Right lobe of liver (tissue), 6 donors: ENCODE measurements at places on chromosomes 5 and 9. TPM values are rescaled to one million over a fixed set of nuclear protein-coding genes. Genes with fewer than 3 reads are reported as not detected.

DPP7 gene
- 63.9 TPM for total RNA-seq

ZNF462 gene
- total RNA-seq = 0.93 TPM

KIF3A gene
- 1.6 TPM for total RNA-seq

GPR150 gene
- total RNA-seq = 0.31 TPM

HTR1A gene
- total RNA-seq = not detected

HSD17B3 gene
- total RNA-seq = 1.8 TPM

DNA sequence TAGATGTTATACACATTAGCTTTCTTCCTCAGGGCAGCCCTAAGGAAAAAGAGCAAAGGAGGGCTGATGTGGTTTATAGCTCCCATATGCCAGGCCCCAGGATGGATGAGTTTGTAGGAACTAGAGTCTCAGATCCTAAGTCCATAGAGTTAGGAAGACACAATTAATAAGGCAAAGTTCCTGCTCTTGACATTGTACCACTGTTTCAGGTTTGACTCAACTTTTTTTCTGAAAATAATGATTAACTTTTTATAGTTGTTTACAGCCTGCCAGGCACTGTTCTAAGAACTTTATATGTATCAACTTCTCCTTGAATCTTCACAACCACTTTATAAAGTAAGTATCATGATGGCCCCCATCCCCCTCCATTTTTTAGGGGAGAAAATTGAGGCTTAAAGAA lies 339.5 kb downstream of the PDE4D start:
- H3K36me3 ChIP-seq = no peaks in the 10 kb centered on the region
- H3K4me3 ChIP-seq = no peak overlapping the region
- DNase-seq = no peak
- peaks cover 11% of the 10 kb centered on the region for H3K4me1 ChIP-seq
- H3K27me3 ChIP-seq = no peaks in the 10 kb centered on the region

DNA sequence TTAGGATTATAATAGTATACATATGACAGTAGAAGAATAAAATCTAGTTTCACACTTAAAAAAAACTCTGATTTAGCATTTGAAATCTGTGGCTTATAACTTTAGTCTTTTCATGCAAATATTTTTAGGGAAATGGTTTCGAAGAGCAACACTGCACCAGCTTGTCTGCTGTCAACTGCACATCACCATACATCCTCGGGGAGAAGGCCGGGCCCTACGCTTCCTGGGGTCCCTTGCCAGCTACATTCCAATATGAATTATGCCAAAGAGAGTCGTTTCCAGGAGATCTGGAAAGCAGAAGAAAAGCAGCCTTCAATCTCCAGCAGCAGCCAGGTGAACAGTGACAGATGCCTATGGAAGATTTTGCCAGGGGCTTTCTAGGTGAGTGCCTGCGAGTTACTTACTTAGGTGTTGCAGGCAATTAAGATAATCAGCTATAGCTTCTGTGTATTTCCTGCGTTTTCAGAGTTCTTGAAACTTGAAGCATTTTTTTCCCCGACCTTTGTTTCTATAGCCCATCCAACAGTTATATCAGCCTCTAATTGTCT lies 166.8 kb downstream of the TRPM3 start:
- no peak overlapping the region for H3K4me3 ChIP-seq
- no peak overlapping the region for H3K27ac ChIP-seq
- DNase-seq = no peak

DNA sequence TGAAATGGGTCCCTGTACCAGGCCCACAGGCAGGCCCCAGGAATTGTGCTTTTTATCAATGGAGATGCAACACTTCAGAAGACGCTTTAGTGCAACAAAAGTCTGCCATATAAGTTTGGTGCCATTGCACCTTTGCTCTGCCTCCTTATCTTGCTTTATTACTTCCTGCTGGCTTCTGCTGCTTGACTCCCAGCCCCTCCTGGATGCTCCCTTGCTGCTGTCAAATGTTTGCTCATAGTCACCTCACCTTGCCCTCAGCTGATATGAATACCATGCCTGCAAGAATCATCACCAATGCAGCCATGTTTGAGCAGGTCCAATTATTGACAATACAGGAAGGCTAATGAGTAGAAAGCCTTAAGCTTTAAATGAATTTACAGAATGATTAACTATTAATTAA lies 25.4 kb downstream of the MEGF10 start:
- H3K27ac ChIP-seq = no peak overlapping the region
- H3K36me3 ChIP-seq = no peaks in the 10 kb centered on the region

GRCh38 chr9:18362901-18363685 lies 110.9 kb upstream of the ADAMTSL1 start:
- no peak overlapping the region for H3K27ac ChIP-seq
- no peaks in the 10 kb centered on the region for H3K4me1 ChIP-seq
- H3K36me3 ChIP-seq = no peaks in the 10 kb centered on the region
- H3K4me3 ChIP-seq = no peak overlapping the region
- DNase-seq = no peak

- H3K36me3 ChIP-seq = no peaks in the 10 kb centered on the region
- H3K4me3 ChIP-seq = no peak overlapping the region
- no peaks in the 10 kb centered on the region for H3K27me3 ChIP-seq
- no peak for DNase-seq
- H3K27ac ChIP-seq = no peak overlapping the region
Observed at GRCh38 chr5:10351919-10352318, 1.6 kb upstream of the MARCHF6 start.

DNA sequence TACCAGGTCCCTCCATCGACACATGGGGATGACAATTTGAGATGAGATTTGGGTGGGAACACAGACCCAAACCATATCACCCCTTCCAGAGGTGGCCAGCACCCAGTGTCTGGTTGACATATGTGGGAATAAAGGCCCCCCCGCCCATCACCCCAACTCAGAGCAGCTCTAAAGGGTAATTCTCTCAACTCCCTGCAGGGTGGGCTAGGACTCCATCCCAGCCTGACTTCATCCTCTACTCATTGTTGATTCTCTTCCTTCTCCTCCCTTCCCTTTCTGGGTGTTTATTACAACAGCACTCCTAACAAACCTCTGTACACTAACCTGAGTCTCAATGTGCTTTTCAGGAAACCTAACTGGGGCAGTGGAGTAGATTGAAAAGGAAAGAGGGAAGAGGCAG lies 339.9 kb downstream of the ACTL7B start:
- H3K27me3 ChIP-seq = no peaks in the 10 kb centered on the region
- H3K4me3 ChIP-seq = no peak overlapping the region
- no peak for DNase-seq
- H3K36me3 ChIP-seq = no peaks in the 10 kb centered on the region
- H3K4me1 ChIP-seq = no peaks in the 10 kb centered on the region
- no peak overlapping the region for H3K27ac ChIP-seq

DNA sequence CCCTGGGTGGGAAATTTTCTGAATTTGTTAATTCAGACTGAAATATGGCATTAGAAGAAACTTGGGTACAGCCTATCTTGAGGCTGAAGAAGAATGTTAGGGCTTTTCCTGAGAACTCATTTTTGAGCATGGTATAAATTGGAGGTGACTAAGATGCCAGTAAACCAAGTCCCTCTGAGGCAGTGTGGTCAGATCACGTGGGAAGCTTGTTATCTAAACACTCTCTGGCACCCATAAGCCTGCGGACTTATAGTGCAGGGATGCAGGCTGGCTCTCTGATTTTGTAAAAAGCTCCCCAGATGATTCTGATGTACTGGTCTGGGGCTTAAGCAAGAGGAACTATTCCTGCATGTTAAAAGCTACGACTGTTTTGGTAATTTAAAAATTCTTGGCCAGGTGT lies 34.3 kb downstream of the MTMR12 start:
- H3K27me3 ChIP-seq = no peaks in the 10 kb centered on the region
- peaks cover 7% of the 10 kb centered on the region for H3K36me3 ChIP-seq
- no peaks in the 10 kb centered on the region for H3K4me1 ChIP-seq
- no peak overlapping the region for H3K4me3 ChIP-seq
- no peak overlapping the region for H3K27ac ChIP-seq

- H3K4me3 ChIP-seq = peak overlapping the region; percentile 92
- H3K27ac ChIP-seq = peak overlapping the region; percentile 98
- no peaks in the 10 kb centered on the region for H3K27me3 ChIP-seq
- no peak for DNase-seq
- H3K36me3 ChIP-seq = no peaks in the 10 kb centered on the region
Observed at GRCh38 chr9:93132946-93133680, 938 bp downstream of the NINJ1 start.

GRCh38 chr9:130990306-130990977 lies 18.5 kb upstream of the LAMC3 start:
- no peaks in the 10 kb centered on the region for H3K36me3 ChIP-seq
- DNase-seq = no peak
- H3K4me1 ChIP-seq = no peaks in the 10 kb centered on the region
- H3K4me3 ChIP-seq = no peak overlapping the region
- H3K27ac ChIP-seq = no peak overlapping the region

DNA sequence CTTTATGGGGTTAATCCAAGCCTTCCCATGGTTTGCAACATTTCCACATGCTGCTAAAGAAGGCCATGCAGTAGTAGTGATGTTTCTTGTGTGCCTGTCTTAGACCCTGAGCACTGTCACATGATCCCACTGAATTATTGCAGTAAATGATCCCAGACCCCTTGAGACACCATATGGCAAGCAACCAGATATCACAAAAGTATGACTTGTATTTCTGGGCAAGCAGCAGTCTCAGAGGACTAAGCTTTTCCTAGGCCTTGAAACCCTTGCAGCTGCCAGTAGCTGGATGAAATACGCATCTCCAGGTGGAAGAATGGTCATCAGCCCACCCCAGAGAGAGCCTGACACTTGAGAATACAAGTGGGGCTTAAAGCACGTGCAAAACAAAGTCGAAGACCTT lies 41.8 kb downstream of the CDO1 start:
- no peaks in the 10 kb centered on the region for H3K27me3 ChIP-seq
- no peaks in the 10 kb centered on the region for H3K36me3 ChIP-seq
- no peak for DNase-seq
- no peak overlapping the region for H3K4me3 ChIP-seq

DNA sequence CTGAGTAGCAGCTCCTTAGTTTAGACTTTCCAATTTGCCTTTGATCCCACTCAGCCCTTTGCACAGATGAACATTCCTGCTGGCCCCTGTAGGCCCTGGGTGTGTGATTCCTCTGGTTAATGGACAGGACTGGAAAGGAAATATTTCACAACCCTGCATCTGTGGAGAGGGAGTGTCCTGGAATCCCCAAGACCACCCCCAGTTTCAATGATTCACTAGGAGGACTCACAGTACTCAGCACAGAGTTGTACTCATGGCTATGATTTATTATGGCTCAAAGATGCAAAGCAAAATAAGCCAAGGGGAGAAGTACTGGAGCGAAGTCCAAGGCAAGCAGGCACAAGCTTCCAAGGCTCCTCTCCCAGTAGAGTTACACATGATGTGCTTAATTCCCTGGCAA lies 42.4 kb upstream of the TJP2 start:
- H3K4me3 ChIP-seq = no peak overlapping the region
- peaks cover 8% of the 10 kb centered on the region for H3K4me1 ChIP-seq
- no peak for DNase-seq
- H3K27ac ChIP-seq = no peak overlapping the region
- H3K27me3 ChIP-seq = no peaks in the 10 kb centered on the region

GRCh38 chr9:137353223-137354152 lies 51.4 kb upstream of the NRARP start:
- no peak overlapping the region for H3K27ac ChIP-seq
- DNase-seq = peak; percentile 47
- no peaks in the 10 kb centered on the region for H3K36me3 ChIP-seq
- no peak overlapping the region for H3K4me3 ChIP-seq

- no peaks in the 10 kb centered on the region for H3K4me1 ChIP-seq
- no peaks in the 10 kb centered on the region for H3K27me3 ChIP-seq
- no peaks in the 10 kb centered on the region for H3K36me3 ChIP-seq
- H3K4me3 ChIP-seq = no peak overlapping the region
- no peak for DNase-seq
- no peak overlapping the region for H3K27ac ChIP-seq
Observed at GRCh38 chr5:81235287-81236072, 2.4 kb downstream of the CKMT2 start.

GRCh38 chr5:170220191-170220590 lies 12.6 kb upstream of the C5orf58 start:
- H3K36me3 ChIP-seq = no peaks in the 10 kb centered on the region
- H3K4me3 ChIP-seq = no peak overlapping the region
- no peaks in the 10 kb centered on the region for H3K27me3 ChIP-seq
- no peaks in the 10 kb centered on the region for H3K4me1 ChIP-seq

DNA sequence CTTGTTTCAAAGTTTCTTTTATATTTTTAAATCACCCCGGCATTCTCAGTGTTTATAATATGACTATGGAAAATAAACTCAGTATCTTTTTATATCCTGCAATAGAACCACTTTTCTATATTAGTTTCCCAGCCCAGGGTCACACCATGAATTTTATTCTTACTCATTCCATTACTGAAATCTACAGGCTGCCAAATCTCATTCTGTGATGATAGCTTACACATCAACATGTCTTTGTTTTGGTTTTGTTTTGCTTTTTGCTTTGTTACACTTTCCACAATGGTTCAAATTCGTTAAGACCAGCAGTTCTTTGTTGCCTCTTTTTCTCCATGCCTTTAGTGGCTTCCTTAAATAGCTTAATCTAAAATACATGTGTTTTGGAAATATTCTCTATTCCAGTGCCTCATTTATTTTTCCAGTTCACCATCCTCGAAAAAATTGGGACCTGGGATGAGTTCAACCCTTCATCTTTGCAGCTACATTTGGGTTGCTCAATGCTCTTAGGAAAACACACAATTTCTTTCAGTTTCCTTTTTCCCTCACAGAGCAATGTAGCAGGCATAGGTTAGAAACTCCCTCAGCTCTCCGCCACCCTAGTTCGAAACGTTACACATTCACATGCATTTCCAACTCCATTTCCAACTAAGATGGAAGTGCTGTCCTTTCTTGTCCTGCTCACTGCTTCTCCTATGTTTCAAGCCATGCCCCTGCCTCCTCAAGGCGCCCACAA lies 1146.3 kb downstream of the MAT2B start:
- no peaks in the 10 kb centered on the region for H3K4me1 ChIP-seq
- H3K27ac ChIP-seq = no peak overlapping the region
- H3K27me3 ChIP-seq = no peaks in the 10 kb centered on the region
- DNase-seq = no peak

DNA sequence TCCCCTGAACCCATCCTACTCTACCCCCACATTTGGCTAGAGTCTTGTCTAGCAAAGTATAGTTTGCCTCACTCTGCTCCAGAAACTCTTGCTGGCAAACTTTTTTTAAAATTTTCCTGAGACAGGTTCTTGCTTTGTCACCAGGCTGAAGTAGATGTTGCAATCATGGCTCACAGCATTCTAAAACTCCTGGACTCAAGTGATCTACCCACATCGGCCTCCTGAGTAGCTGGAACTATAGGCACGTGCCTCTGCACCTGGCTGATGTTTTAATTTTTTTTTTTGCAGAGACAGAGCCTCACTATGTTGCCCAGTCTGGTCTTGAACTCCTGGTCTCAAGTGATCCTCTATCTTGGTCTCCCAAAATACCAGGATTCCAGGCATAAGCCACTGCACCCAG lies 175.8 kb upstream of the FBXL17 start:
- no peaks in the 10 kb centered on the region for H3K27me3 ChIP-seq
- no peak overlapping the region for H3K4me3 ChIP-seq
- H3K27ac ChIP-seq = no peak overlapping the region
- no peaks in the 10 kb centered on the region for H3K4me1 ChIP-seq
- DNase-seq = no peak
